ENCODE measurements at places on chromosomes 3 and 15. TPM values are rescaled to one million over a fixed set of nuclear protein-coding genes. Genes with fewer than 3 reads are reported as not detected.

The TRIM42 gene
- not detected for total RNA-seq

GRCh38 chr3:61520966-61521628 lies 40.3 kb upstream of the PTPRG start:
- no peak overlapping the region for H3K27ac ChIP-seq
- no peaks in the 10 kb centered on the region for H3K36me3 ChIP-seq
- H3K4me1 ChIP-seq, result no peaks in the 10 kb centered on the region

GRCh38 chr3:64440498-64440897 lies 215.2 kb upstream of the PRICKLE2 start:
- H3K4me3 ChIP-seq, result no peak overlapping the region
- peaks cover 7% of the 10 kb centered on the region for H3K36me3 ChIP-seq
- H3K27ac ChIP-seq, result no peak overlapping the region
- no peaks in the 10 kb centered on the region for H3K27me3 ChIP-seq
- DNase-seq, result no peak

The CADM2 gene
- 0.21 TPM for total RNA-seq

The EFCC1 gene
- total RNA-seq, result 7.4 TPM

DNA sequence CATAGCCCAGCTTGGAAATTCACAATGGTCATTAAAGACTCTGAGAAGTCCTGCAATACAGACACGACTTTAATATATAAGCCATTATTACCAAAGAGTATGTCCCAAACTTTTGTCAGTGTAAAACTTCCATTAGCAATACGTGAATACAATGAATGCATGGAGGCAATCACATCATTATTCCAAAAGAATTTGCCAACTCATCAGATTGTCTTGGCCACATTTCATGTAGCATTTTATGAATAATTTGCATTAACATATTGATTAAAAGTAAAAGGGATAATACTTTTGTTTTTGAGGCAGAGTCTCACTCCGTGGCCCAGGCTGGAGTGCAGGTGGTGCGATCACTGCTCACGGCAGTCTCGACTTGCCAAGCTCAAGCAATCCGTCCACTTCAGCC lies 7.9 kb upstream of the DUT start:
- no peaks in the 10 kb centered on the region for H3K27me3 ChIP-seq
- H3K27ac ChIP-seq, result no peak overlapping the region
- no peaks in the 10 kb centered on the region for H3K4me1 ChIP-seq

- H3K4me1 ChIP-seq, result no peaks in the 10 kb centered on the region
- H3K4me3 ChIP-seq, result no peak overlapping the region
- peak overlapping the region; percentile 12 for H3K27ac ChIP-seq
- DNase-seq, result no peak
Measured at GRCh38 chr3:30527720-30528119, 78.7 kb upstream of the TGFBR2 start.

DNA sequence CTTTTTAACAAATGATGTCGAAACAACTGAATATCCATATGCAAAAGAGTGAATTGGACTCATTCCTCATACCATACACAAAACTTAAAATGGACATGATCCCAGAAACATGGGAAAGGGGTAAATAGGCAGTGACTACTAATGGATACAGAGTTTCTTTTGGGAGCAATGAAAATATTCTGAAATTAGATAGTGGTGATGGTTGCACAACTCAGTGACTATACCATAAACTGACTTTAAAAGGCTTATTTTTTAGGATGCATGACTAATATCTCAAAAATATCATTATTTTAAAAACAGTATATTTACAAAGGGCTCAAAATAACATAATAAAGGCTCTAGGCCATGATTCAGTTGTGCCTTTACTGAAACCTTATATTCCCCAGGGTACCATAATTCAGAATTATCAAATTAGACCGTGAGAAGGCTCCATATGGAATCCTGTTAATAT lies 16.3 kb upstream of the ATP13A3 start:
- H3K27ac ChIP-seq, result no peak overlapping the region
- H3K4me1 ChIP-seq, result no peaks in the 10 kb centered on the region
- DNase-seq, result no peak
- H3K27me3 ChIP-seq, result no peaks in the 10 kb centered on the region
- no peaks in the 10 kb centered on the region for H3K36me3 ChIP-seq

DNA sequence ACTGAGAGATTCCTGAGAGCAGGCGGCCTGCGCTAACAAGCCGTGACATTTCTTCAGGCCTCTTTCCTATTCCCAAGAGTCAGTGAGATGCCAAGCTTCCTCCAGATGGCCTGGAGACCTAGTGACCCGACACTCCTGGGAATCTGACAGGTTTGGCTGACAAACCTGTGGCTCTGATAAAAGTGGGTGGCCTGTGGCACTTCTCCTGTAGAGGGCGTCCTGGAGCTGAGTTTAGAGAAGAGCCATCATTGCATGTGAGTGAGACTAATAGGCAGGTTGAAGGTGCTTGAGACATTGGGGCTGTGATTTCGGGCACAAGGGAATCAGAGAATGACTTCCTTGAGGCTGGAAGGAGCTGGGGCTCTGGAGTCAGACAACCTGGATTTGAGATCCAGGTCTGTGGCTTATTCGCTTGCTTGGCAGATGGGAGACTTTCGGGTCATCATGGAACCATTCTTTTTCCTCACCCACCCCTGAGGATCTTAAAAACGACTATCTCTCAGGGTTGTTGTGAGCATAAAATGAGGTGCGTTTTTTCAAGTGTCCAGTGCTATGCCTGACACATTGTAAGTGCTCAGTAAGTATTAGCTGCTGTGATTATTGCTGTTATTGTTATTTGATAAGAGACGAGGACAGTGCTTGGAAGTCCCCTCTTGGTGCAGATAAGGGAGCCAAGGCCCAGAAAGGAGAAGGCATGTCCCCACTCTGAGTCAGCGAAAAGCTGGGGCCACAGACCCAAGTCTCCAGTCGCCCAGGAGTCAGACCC lies 77.2 kb downstream of the SCN10A start:
- H3K4me3 ChIP-seq, result no peak overlapping the region
- no peak overlapping the region for H3K27ac ChIP-seq
- no peaks in the 10 kb centered on the region for H3K4me1 ChIP-seq

The GALNT15 gene
- 9.7 TPM for total RNA-seq

DNA sequence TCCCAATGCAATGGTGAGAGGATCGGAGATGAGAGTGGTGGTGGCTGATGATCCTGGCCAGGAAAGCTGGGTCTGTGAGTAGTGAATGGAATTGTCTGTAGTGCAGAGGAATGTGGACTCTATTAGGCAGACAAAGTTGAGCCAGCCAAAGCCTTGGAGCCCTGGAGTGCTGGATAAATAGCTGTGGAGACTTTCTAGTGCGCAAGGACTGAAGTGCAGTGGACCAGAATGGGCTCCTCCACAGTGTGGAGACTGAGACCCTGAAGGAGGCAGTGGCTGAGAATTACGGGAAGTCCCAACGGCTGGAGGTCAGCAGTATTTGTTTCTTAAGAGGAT lies 874 bp downstream of the ZNF662 start:
- peak overlapping the region; percentile 53 for H3K4me3 ChIP-seq
- no peaks in the 10 kb centered on the region for H3K27me3 ChIP-seq
- DNase-seq, result peak; percentile 19
- no peak overlapping the region for H3K27ac ChIP-seq
- H3K36me3 ChIP-seq, result peaks cover 17% of the 10 kb centered on the region

DNA sequence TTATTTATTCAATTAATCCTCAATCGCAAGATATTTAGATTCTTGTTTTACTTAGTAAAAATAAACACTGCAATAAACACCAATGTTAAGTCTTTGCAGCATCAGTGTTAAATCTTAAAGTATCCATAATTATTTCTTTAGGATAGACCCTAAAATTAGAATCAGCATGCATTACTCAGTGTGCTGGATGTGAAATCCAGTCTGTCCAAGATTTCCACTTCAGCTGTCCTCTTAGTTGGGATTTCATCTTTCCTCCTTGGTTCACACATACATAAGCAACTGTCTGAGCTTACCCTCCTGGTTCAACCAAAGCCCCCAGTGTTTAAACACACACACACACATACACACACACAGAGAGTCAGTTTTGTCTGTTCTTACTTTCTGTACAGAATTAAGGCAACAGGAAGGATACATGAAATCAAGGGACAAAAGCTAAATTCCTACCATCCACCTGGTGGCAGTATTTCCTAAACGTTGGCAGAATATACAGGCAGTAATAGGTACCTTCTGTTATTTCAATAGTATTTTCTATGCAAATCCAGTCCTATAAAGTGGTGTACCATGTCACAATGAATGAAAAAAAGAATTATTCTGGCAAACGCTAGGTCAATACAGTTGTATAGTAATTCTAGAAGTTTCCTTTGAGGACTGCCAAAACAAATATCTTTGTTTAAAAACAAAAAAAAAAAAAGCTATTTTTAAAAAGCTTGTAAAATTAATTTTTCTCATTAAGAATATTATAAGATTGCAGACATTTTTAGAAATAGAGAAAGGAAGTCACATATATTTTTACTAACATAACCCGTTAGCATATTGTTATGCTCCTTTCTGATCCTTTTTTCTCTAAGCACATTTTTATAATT lies 27.3 kb upstream of the DMXL2 start:
- H3K27ac ChIP-seq, result no peak overlapping the region
- no peak overlapping the region for H3K4me3 ChIP-seq
- no peaks in the 10 kb centered on the region for H3K4me1 ChIP-seq
- no peaks in the 10 kb centered on the region for H3K36me3 ChIP-seq
- peak; percentile 33 for DNase-seq

- no peak overlapping the region for H3K27ac ChIP-seq
- H3K4me3 ChIP-seq, result no peak overlapping the region
Measured at GRCh38 chr15:90780916-90781315, 63.8 kb downstream of the BLM start.

- DNase-seq, result no peak
- no peaks in the 10 kb centered on the region for H3K4me1 ChIP-seq
- H3K36me3 ChIP-seq, result peaks cover 3% of the 10 kb centered on the region
Measured at GRCh38 chr3:105836533-105836932, 32.3 kb downstream of the CBLB start.

- no peaks in the 10 kb centered on the region for H3K36me3 ChIP-seq
- no peak for DNase-seq
- no peaks in the 10 kb centered on the region for H3K4me1 ChIP-seq
- H3K27me3 ChIP-seq, result no peaks in the 10 kb centered on the region
- H3K4me3 ChIP-seq, result no peak overlapping the region
- H3K27ac ChIP-seq, result no peak overlapping the region
Measured at GRCh38 chr3:100234364-100234763, 26.4 kb upstream of the TBC1D23 start.

The SLC9A9 gene
- total RNA-seq, result 66.3 TPM

GRCh38 chr15:78909791-78910228 lies 35.0 kb downstream of the CTSH start:
- peaks cover 21% of the 10 kb centered on the region for H3K36me3 ChIP-seq
- no peak overlapping the region for H3K27ac ChIP-seq
- no peak overlapping the region for H3K4me3 ChIP-seq
- H3K4me1 ChIP-seq, result no peaks in the 10 kb centered on the region

- H3K27ac ChIP-seq, result no peak overlapping the region
- peak; percentile 65 for DNase-seq
- H3K36me3 ChIP-seq, result no peaks in the 10 kb centered on the region
Measured at GRCh38 chr3:102206511-102207031, 228.2 kb upstream of the ZPLD1 start.

DNA sequence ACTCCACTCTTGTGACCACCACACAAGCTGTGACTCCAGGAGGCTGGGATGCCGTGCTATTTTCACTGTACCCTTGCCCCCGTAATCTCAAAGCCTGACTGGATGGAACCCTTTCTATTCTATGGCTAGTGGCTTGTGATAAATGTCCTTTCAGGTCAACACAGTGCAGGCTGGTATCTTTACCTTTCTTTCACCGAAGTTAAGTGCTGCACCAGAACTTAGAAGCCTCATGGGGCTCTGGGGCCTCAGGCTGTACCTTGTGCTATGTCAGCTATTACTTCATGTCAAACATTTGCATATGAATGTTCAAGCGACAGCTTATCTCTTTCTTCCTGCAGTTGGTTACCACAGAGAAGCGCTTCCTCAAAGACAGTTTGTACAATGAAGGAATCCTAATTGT lies 66.8 kb downstream of the RPL39L start:
- H3K4me1 ChIP-seq, result no peaks in the 10 kb centered on the region
- no peak overlapping the region for H3K4me3 ChIP-seq
- no peak for DNase-seq
- no peaks in the 10 kb centered on the region for H3K27me3 ChIP-seq
- no peak overlapping the region for H3K27ac ChIP-seq

GRCh38 chr3:139934613-139935015 lies 371 bp upstream of the CLSTN2 start:
- H3K27me3 ChIP-seq, result peaks cover 22% of the 10 kb centered on the region
- H3K4me1 ChIP-seq, result peaks cover 20% of the 10 kb centered on the region
- H3K36me3 ChIP-seq, result no peaks in the 10 kb centered on the region
- no peak overlapping the region for H3K27ac ChIP-seq
- DNase-seq, result peak; percentile 67

DNA sequence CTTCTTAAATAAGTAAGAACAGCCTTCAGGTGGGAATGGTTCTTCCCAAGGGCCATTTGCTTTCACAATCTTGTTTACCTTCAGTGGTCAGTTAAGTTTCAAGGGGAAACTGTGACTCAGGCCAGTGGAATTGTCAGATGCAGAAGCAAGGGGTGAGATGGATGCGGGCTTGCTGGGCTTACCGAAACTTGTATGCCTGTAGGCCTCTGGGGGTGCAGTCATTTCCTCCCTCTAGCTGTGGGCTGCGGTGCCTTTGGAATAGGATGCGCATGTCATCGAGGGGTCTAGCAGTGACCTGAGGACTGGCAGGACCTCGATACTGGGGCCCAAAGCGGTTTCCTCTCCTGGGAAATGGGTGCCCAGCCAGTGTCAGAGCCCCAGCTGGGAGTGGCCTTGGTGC lies 121.6 kb downstream of the EEFSEC start:
- peaks cover 3% of the 10 kb centered on the region for H3K36me3 ChIP-seq
- no peaks in the 10 kb centered on the region for H3K27me3 ChIP-seq
- H3K4me3 ChIP-seq, result no peak overlapping the region
- no peak for DNase-seq

DNA sequence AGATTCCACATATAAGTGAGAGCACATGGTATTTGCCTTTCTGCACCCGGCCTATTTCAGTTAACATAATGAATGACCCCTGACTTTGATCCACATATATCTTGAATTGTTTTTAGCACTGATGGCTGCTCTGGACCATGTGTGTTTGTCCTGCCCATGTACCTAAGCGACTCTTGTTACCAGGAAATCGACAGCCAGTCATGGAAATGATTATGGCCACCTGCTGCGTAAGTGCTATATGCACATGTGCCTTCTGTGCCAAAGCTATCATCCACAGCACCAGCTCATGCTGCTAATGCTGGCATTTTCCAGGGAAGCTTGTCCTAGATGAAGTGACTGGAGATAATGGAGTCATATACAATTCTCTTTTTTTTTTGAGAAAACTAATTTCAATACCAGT lies 103.7 kb downstream of the PEX5L start:
- DNase-seq, result no peak
- H3K36me3 ChIP-seq, result no peaks in the 10 kb centered on the region
- H3K27ac ChIP-seq, result no peak overlapping the region
- no peak overlapping the region for H3K4me3 ChIP-seq
- H3K4me1 ChIP-seq, result no peaks in the 10 kb centered on the region
- H3K27me3 ChIP-seq, result no peaks in the 10 kb centered on the region

DNA sequence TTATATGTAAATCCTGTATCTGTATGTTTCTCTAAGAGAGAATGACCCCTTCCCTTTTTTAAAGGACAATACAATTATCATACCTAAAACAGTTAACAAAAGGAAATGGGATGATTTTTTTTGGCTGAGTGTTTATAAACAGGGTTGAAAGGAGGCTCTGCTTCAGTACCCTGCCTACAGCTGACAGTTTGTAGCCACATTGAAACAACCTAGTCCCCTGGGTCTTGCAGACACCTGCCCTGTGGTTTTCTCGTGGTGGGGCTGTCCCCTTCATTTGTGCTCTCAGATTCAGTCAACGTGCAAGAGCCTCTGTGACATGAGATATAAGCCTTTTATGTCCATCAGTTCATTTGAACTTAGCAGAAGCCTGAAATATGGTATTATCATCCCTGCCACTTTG lies 2.3 kb upstream of the HMCES start:
- no peak for DNase-seq
- H3K27me3 ChIP-seq, result no peaks in the 10 kb centered on the region
- no peak overlapping the region for H3K4me3 ChIP-seq
- H3K27ac ChIP-seq, result no peak overlapping the region
- H3K4me1 ChIP-seq, result peaks cover 22% of the 10 kb centered on the region
- peaks cover 49% of the 10 kb centered on the region for H3K36me3 ChIP-seq
